ENCODE measurements at places on chromosomes 12 and 14.

DNA sequence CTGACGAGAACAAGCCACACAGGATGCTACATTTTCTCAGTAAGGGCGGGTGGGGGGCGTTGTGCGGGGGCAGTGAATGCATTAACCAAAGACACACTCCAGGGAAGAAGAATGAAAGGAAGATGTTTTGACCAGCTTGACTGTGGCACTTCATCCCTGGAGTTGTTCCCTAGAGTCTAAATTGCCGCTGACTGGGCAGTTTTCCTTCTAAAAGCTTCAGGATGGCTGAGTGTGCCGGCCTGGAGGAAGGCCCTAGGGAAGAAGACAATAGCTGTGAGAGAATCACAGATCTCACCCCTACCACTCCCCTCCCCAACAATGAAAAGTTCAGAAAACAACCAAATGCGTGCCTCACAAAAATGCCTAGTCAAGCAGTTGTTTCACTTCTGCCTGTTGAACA lies 67.2 kb downstream of the NKX2-1 start:
- no peak for DNase-seq

- no peak for DNase-seq
Observed at GRCh38 chr14:81275305-81276072, 54.7 kb upstream of the GTF2A1 start.

DNA sequence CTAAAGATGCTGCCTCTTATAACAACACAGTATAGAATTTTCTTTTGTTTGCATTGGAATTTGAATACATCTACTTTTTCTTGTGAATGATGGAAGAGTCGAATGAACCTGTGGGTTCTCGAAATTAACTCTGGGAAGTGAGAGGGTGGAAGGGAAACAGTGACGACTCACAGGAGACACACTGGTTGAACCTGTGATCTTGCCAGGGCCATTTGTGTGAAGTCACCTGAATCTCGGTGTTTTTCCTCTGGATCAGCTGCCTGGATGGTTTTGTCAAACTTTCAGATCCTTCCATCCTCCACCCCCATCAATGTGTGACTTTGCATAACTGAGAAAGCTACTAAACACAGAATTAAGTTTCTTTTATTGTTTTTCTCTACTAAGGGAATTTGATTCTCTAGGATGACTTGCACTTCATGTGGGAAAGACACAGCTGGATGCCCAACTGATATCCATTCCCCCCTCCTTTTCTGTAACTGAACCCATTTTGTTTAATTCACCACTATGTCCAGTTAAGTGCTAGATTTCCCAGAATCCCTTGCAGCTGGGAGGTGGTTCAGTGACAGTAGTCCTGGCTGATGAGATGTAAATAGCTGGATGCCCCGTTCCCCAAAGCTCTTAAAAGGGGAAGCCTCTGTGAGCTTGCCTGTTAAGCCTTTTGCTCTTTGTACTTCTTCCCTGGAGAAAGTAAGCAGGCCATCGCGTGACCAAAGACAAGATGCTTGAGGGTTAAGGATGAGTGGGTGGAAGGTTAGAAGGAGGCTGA lies 6.3 kb downstream of the PPFIBP1 start:
- no peak for DNase-seq

- no peak for DNase-seq
Observed at GRCh38 chr14:97109234-97109633, 312.1 kb downstream of the VRK1 start.

- no peak for DNase-seq
Observed at GRCh38 chr12:10891937-10892336, 7.9 kb upstream of the PRH1 start.

DNA sequence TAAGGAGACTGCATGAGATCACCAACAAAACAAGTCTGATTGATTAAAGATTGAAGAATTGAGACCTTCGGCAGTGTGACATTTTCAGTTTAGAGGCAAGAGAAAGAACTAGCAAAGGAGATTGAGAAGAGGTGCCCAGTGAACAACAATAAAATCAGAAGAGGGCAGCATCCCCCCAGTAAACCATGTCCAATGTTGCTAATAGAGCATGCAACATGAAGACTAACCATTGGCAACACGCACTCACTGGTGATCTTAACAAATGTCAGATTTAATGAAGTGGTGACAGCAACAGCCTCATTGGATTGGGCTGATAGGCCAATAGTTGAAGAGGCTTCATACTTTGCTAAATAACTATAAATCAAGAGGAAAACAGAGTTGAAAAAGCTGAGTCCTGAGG lies 20.7 kb upstream of the TAS2R14 start:
- no peak for DNase-seq

DNA sequence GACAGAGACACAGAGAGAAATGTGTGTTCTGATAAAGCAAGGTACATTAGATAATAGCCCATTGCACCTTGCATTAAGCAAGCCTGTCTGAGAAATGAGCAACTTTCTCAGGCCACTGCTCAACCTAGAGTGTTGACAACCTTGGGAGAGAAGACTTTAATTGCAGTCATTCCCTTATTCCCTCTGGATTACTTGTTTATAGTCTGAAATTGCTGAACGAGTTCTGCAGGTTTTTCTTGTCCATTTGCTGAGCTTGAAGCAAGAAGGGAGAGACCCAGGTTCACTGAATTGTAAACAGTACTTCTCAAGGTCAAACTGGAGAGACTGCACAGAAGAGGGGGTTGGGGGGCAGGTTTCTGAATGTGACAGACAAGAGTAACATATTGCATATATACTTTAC lies 159.4 kb upstream of the PLEKHG7 start:
- no peak for DNase-seq

DNA sequence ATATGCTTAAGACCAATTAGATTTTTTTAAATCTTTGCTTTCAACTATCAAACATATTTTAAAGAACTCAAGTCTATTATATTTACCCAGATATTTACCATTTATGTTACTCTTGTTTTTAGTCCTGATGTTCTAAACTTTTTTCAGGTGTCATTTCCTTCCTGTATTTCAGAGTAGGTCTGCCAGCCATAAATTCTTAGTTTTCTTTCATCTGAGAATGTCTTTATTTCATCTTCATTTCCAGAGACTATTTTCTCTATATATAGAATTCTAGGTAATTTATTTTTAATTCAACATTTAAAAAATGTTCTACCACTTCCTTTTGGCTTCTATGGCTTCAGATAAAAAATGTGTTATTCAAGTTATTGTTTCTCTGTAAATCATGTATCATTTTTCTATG lies 218.2 kb upstream of the AMIGO2 start:
- no peak for DNase-seq

GRCh38 chr12:53053218-53054111 lies 3.6 kb downstream of the TNS2 start:
- no peak for DNase-seq

DNA sequence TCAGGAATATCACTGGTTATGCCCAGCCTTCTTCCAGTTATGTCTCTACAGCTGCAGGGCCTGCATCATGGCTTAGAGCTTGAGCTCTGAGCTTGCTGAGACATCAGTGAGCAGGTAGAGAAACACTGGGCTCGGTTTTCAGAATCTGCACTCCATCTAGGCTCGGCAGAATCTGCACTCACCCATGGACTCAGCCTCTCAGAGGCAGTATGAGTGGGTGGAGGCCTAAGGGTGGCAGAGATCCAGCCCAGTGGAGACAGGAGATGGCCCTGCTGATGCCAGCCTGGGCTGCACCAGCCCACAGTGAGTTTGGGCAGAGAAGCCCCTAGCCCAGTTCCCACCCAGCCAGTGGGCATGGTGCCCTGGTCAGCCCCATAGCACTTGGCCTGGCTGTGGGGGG lies 12.8 kb downstream of the KRT80 start:
- DNase-seq, result no peak

- DNase-seq, result peak; percentile 9
Observed at GRCh38 chr14:99982537-99983250, 82.5 kb upstream of the EVL start.

DNA sequence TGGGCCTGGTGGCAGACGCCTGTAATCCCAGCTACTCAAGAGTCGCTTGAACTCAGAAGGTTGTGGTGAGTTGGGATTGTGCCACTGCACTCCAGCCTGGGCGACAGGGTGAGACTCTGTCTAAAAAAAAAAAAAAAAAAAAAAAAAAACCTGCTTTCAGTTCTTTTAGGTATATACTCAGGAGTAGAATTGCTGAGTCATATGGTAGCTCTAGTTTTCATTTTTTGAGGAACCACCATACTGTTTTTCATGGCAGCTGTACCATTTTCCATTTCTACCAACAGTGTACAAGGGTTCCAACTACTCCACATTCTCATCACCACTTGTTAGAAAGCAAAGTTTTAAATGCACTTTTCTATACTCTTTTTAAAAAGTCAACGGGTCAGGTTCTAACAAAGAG lies 119.8 kb downstream of the DPF3 start:
- DNase-seq, result no peak

DNA sequence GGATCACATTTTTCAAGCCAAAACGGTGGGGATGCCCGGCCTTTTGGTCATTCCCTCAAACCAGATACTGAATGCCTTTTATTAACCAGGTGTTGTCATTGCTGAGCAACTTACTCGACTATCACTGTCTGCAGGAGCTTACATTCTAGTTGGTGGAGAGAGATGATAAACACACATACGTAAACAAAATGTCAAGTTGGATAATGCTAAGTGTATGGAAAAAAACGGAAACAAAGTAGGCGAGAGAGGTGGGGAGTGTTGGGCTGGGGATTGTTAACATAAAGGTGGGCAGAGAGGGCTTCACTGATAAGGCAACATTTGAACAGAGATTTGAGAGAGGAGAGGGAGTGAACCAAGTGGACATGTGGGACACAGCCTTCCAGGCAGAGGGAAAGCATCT lies 4.5 kb downstream of the C12orf43 start:
- DNase-seq, result no peak

DNA sequence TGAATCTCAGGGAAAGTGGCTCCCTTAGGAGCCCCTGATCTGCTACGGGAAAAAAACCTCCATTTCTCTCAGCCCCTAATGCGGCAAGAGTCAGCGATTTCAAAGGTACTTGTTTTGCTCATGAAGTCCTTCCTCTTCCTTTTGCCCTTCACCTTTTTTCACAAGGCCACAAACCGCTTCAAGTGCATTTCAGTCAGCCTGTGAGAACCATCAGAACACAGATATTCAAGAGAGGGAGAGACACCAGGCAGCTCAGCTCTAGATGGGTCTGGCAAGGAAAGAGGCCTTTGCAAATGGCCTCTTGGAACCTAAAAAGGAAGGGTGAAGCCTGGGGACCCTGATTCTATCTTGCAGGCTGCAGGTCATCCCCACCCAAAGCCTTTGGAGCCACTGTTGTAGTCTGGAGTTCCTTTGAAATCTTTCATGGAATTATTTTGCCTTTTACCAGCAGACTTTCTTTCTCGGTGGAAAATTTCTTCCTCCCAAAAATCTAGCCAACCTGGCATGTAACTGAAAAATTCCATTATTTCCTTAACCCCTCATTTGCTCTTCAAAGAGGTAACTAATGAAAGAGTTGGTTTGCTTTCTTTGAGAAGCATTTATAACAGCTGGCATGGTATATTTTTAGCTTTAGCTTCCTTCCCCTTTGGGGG lies 145.0 kb downstream of the SAMD4A start:
- DNase-seq, result no peak

DNA sequence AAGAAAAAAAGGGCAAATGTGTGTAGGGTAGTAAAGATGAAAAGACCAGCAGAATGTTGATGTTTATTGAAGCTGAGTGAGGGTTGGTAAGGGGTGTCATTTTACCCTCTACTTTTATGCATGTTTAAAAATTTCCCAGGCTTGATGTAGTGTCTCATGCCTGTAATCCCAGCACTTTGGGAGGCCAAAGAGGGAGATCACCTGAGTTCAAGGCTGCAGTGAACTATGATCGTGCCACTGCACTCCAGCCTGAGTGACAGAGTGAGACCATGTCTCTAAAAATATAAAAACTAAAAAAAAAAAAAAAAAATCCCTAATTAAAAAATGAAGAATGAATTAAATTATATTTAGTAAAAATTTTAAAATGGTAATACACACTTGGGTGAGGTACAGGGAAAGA lies 8.5 kb downstream of the SEL1L start:
- no peak for DNase-seq

All from NCI-H1092 (cell line).